Hindlimb muscle (tissue), 1 donor: ENCODE measurements at places on chromosomes 1 and 21. TPM values are rescaled to one million over a fixed set of nuclear protein-coding genes. Genes with fewer than 3 reads are reported as not detected.

KLHL12 gene
- polyA plus RNA-seq: 19.7 TPM

TRIM58 gene
- 1.3 TPM for polyA plus RNA-seq

LORICRIN gene
- polyA plus RNA-seq: not detected

- DNase-seq: no peak
Observed at GRCh38 chr1:31657020-31657804, 12.5 kb upstream of the PEF1 start.

DNA sequence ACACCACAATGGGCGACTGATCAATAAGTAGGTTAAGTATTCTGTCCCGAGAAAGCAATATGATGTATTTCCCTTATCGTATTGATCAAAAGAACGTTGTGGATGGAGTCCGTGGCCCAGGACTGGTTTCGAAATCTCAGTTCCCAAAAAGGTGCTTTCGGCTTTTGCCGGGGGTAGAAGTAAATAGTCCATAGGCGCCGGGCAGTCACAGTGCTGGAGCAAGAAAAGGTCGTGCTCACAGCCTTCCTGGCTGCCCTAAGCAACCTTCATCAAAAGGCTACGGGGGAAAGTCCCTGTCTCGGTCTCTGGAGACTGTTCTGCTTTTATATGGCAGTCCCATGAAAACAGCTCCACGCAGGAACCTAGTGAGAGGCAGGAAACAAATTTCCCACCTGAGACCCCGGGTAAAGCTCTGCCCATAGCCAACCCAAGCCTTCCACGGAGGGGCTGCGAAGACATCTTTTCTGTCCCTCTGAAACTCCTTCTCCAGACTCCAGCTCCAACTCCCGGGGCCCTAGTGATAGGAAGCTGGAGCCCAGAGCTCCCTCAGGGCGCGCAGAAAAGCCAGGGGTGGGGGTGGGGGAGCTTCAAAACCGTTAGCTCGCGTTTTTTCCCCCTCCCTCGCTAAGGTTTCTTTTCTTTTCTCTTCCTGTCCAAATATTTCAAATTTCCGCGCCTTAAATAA, 7.0 kb downstream of the CDKN2C start:
- DNase-seq: no peak

DNA sequence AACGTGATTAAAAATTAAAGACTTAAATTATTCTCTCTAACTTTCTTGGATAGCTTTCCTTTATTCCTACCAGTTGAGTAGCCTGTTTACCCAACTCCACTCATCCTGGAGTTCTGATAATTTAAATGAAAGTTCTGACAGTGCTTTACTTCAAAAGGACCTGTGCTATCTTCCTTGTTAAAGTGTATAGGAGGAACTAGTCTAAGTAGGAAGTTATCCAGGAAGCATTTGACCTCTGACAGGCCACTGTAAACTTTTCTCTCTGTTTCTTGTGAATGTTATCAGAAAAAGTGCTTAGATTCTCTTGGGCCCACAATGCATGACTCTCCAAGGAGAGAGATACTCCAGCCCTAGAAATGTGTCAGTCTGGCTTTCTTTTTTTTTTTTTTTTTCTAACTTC, 9.2 kb downstream of the UAP1 start:
- no peak for DNase-seq

GRCh38 chr1:65289449-65289848, 19.9 kb upstream of the DNAJC6 start:
- DNase-seq: no peak

- no peak for DNase-seq
Observed at GRCh38 chr1:61007534-61008364, 74.6 kb upstream of the NFIA start.

DNA sequence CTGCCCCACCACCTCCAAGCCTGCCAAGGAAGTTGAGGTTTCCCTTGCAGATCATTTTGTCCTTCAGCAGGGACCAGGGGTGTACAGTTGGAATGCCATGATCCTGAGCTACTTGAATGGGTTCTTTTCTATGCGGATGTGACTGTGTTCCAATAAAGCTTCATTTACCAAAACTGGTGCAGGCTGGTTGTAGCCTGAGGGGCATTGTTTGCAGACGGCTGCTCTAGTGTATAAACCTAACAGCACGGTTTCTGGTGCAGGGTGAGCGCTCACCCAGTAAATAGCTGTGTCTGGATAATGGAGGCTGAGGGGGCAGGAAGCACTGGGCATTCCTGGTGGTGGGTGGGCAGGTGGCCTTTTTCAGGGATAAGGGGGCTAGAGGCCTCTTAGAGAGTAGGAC, 72.7 kb upstream of the ACTL8 start:
- no peak for DNase-seq

DNA sequence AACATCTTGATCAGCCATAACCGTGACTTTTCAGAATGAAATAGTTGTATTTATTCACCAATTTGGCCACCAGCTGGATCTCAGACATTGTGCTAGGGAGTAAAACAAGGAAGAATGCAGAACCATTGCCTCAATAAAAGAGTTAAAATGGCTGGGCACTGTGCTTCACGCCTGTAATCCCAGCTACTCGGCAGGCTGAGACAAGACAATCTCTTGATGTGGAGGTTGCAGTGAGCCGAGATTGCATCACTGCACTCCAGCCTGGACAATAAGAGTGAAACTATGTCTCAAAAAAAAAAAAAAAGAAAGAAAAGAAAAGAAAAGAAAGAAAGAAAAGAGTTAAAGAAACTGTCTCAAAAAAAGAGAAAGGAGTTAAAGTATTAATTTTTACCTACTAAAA, 199.5 kb downstream of the TPR start:
- DNase-seq: no peak

DNA sequence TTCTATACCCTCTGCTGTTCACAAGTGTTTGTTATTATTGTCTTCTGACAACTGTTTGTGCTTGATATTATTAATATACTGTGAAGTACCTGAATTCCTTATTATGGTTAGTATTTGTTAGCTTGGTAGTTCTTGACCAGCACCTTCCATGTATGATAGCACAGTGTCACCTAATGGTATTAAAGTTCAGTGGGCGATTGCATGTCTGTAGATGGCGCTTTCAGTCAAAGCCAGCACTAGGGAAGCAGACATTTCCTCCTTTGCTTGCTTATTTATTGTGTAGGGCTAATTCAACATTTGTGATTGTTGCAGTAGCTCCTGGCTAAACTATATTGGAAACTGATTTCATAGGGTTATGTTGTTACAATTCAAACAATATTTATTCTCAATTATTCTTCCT, 218.0 kb downstream of the ZP4 start:
- DNase-seq: no peak
